ENCODE measurements at places on chromosomes 11 and 22.

- DNase-seq: no peak
Measured at GRCh38 chr11:133814588-133815100, 30.7 kb downstream of the SPATA19 start.

- no peak for DNase-seq
Measured at GRCh38 chr11:60098508-60098907, 10.0 kb downstream of the MS4A2 start.

GRCh38 chr11:30016588-30017363, at the start of gene KCNA4:
TSS of gene KCNA4 (minus strand) at chr11:30017030. CDS start at chr11:30012678, 4,352 bp downstream.
- no peak for DNase-seq

DNA sequence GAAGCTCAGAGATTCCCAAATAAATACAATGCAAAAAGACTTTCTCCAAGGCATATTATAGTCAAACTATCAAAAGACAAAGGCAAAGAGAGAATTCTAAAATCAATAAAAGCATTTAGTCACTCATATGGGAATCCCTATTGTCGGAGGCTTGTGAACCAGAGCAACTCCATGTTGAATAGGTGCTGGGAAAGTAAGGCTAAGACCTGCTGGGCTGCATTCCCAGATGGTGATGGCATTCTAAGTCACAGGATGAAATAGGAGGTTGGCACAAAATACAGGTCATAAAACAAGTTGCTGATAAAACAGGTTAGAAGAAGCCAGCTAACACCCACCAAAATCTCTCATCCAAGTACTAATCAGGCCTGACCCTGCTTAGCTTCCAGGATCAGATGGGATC, 84.5 kb downstream of the JRKL start:
- no peak for DNase-seq

- no peak for DNase-seq
Measured at GRCh38 chr11:35811783-35812182, 132.1 kb upstream of the LDLRAD3 start.

DNA sequence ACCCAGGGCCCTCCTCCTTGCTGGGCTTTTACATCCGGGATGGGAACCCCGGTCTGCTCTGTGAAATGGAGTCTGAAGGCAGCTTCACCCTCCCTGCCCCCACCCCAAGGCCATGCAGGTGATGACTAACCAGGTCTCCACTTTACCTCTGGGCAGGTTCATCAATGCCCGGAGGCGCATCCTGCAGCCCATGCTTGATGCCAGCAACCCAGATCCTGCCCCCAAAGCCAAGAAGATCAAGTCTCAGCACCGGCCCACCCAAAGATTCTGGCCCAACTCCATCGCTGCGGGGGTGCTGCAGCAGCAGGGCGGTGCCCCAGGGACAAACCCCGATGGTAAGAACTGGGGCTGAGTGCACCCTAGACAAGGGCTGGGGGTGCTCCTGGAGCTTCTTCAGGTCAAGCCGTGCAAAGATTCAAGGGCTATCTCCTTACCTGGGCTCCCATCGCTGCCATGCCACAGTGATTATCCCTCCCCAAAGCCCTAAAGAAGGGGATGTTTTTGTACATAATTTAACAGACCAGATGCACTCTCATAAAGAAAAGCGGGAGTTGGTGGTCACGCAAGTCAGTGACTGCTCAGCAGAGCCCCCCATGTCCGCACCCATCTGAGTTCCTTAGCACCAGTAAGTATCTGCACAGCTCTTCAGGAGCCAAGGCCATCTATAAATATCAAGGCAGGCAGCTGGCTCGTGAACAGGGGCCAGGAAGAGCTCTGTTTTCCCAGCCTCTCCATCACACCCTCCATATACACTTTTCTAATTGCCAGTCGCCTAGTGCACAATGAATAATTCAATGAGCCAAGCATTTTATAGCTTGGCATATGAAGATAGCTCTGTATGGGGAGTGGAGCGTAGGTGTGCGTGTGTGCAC, 66.0 kb downstream of the FEZ1 start:
- DNase-seq: no peak

GRCh38 chr11:102142333-102142732, 32.1 kb downstream of the YAP1 start:
- no peak for DNase-seq

- DNase-seq: no peak
Measured at GRCh38 chr11:71129624-71130023, 122.8 kb downstream of the SHANK2 start.

Measured in activated CD8-positive, alpha-beta T cell treated with anti-CD3 and anti-CD28 coated beads for 36 hours (primary cell).